Activated CD8-positive, alpha-beta memory T cell treated with anti-CD3 and anti-CD28 coated beads for 1 hour (primary cell): ENCODE measurements at places on chromosomes 2 and 18.

DNA sequence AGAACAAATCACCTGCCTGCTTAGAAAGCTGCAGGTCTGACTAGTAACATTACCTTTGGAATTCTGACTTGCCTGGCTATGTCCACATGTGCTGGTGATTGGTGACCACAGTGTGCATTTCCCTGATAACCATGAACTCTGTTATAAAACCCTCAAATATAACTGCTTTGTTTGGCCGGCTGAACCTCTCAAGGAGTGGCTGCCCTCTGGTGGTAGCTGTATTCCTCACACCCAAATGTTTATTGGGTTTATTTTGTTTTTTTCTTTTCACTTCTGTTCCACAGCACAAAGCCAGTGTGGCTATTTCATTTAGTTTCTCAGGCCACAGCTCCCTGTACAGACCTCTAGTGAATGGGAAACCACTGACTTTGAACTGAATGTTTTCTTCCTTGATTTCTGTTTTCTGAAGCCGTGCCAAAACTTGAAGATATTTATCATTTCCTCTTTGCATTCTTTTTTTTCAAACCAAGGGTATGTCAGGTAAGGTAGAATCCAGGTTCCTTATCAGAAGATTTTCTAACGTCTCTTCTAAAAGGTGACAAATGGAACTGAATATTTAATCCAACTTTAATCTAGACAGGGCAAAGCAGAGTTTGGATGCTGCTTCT lies 549.0 kb upstream of the VRK2 start:
- no peak for DNase-seq

- no peak for DNase-seq
Measured at GRCh38 chr2:31267437-31268120, 33.6 kb downstream of the EHD3 start.

- no peak for DNase-seq
Measured at GRCh38 chr2:145080426-145080825, 560.5 kb upstream of the ZEB2 start.

- no peak for DNase-seq
Measured at GRCh38 chr18:60446821-60447220, 74.2 kb upstream of the MC4R start.

DNA sequence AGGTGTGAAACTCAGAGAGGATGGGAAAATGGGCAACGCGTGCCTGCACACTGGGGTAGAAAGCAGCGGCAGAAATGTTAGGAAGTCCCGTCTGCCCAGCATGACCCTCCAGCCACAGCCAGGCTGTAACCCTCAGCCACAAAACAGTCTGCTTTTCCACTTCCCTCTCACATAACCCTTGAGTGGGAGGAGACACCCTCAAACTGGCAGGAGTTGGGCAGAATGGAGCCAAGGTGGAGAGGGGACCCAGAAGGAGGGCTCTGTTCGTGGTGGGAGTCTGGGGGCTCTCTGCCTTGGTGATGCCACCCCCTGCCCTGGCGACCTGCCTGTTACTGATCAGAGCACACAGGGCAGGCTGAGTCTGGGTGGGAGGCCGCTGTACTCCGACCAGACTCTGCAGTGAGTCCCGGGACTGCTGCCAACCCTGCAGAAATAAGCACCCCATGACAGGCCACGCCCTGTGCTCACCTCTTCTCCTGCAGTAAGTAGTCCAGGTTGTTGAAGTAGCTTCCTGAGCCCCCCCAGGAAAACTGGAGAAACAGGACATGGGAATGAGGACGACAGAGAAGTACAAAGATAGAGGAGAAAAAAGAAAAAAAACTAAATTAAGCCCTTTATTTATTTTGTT lies 16.0 kb downstream of the FAM178B start:
- no peak for DNase-seq

GRCh38 chr2:7557376-7557775 lies 640.2 kb downstream of the RNF144A start:
- DNase-seq = no peak

- DNase-seq = no peak
Measured at GRCh38 chr2:46521215-46521683, 41.9 kb downstream of the TMEM247 start.

GRCh38 chr18:43825768-43826167 lies 548.5 kb upstream of the SYT4 start:
- DNase-seq = no peak

- no peak for DNase-seq
Measured at GRCh38 chr2:80112790-80113189, 191.8 kb downstream of the LRRTM1 start.

DNA sequence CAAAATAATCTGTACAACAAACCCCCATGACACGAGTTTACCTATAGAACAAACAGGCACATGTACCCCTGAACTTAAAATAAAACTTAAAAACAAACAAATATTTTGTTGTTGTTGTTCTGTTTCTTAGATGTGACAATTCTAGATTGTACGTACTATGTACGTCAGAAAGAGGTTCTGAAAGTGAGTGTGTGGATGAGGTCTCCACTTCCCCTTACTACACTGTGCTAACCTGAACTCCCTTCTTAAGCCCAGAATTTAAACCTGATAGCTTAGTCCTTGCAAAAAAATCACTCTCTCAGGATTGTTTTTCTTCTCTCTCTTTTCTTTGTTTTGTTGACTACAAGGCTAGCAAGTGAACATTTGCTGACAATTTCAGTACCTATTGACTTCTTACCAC lies 581.6 kb downstream of the LRRTM4 start:
- DNase-seq = no peak

DNA sequence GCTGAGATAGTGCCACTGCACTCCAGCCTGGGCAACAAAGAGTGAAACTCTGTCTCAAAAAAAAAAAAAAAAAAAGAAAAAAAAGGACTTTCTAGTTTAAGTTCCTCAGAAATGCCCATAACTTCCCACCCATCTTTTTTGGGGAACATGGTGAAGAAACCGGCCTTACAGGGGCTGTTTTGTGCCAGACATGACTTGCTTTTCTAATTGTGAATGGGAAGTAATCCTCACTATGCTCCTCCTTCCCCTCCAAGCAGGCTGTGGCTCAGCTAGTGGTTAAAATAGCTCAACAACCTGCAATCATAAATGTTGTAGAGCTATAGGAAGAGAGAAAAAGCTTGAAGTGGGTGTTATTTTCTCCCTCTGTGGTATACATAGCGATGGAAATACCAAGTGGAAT lies 34.1 kb upstream of the OLA1 start:
- DNase-seq = no peak

GRCh38 chr18:76619621-76620315 lies 124.7 kb upstream of the ZNF516 start:
- no peak for DNase-seq

DNA sequence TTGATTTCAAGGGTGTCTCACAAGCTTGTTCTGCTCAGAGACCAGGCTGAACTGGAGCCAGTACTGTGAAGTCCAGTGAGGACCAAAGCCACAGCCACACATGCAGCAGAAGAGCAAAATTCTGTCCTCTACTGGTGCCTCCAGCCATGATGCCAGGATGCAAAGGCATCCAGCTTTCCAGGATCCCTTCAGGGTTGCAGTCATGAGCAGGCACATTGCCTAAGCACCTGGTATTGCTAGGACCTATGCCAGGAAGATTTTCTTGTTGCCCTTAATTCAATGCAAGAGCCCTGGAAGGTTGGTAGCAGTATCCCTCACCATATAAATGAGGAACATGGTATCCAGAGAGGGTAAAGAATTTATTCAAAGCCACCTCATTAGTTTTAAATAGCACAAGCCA lies 78.9 kb upstream of the CYRIA start:
- no peak for DNase-seq

DNA sequence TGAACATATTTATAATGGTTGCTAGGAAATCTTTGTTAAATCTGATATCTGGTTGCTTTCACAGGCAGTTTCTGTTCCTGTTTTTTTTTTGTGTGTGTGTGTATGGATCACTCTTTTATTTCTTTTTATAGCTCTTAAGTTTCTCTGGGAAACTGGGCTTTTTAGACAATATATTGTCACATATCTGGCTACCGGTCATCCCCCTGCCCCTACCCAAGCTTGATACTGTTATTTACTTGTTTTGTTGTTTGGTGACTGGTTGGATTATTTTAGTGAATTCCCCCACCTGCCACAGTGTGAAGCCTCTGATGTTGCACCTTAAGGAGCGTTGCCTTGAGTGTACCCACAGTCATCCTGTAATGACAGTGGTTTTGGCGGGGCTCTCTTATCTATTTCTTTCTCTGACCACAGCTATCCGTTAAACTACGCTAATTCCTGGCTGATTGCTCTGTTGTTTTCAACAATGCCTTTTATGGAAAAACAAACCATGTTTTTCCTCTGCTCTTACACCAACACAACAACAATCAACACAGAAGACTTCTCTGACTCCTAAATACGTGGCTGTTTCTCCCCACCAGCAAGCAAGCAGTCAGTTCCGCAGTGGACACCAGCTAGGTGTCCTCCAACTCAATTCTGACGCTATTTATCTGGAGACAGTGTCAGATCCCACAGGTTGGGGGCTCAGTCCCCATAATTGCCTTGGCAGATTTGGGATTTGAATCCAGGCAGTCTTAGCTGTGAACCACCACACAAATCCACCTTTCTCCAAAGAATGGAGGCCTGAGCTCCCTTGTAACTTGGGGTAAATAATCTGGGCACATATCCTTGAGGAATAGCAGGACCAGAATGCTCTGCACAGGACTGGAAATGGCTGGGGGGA lies 10.9 kb downstream of the GNLY start:
- no peak for DNase-seq

DNA sequence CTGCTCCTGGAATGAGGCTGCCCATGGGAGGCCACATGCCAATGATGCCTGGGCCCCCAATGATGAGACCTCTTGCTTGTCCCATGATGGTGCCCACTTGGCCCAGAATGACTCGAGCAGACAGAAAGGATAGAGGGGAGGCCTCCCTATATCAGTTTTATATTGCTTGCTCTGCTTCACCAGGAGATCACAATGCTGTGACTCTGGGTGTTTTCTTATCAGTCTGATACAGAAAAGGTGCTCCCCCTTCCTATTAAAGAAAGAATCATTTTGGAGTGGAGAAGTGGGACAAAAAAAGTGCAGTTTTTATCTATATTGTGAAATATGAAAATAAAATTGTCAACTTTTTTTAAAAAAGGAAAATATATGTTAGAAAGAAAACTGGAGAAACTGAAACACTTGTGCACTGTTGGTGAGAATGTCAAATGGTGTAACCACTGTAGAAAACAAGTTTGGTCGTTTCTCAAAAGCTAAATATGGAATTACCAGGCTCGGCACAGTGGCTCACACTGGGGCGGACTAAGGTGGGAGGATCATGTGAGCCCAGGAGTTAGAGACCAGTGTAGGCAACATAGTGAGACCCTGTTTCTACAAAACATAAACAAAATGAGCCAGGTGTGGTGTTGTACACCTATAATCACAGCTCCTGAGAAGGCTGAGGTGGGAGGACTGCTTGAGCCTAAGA lies 21.8 kb downstream of the LPIN2 start:
- no peak for DNase-seq

GRCh38 chr2:141079231-141079630 lies 1051.6 kb downstream of the LRP1B start:
- no peak for DNase-seq

DNA sequence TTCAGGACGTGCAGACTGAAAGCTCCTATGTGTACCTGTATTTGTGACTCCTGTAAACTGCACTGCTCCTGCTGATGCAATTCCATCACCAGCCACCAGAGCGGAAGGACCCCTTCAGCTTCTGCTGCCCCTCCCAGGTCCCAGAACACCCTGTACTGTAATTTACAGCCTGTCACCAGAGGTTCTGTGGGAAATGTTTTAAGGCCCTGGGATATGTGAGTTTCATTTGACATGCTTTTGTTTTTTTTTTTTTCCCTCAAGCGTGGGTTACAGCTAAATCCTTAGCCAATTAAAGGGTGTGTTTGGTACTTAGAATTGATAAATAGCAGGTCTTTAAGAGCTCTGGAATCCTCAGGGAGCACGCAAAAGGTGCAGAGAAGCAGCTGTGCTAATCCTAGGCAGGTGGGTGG lies 79.4 kb downstream of the KCTD1 start:
- DNase-seq = no peak

- no peak for DNase-seq
Measured at GRCh38 chr2:128714285-128714684, 395.6 kb upstream of the HS6ST1 start.

GRCh38 chr2:236632295-236633218 lies 62.9 kb downstream of the ACKR3 start:
- DNase-seq = no peak

- DNase-seq = no peak
Measured at GRCh38 chr2:31413025-31413424, 1.5 kb downstream of the XDH start.

DNA sequence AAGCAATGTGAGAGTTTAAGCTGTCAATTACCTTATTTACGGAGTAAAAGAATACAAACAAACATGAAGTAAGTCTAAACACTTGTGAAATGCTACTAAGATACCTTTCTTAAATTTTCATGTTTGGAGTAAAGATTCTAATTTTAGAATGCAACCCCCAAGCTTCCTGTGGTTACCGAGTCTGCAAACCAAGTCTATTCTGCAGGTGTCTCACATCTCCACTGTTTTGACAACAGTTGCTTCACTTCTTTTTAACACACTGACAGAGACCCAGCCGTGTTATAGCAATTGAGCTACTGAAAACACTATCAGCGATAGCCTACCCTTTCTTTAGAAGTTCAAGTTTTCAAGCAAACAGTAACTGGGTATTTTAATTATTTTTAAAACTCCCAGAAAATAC lies 608.3 kb downstream of the ERBB4 start:
- DNase-seq = no peak

GRCh38 chr18:3214855-3215637 lies 4.7 kb downstream of the MYOM1 start:
- no peak for DNase-seq
